Stimulated activated CD4-positive, alpha-beta T cell treated with anti-CD3 and anti-CD28 coated beads, Interleukin-1b, Interleukin-23, amount 100 ng/mL, for 1 hour (primary cell): ENCODE measurements at places on chromosomes 7 and 10.

DNA sequence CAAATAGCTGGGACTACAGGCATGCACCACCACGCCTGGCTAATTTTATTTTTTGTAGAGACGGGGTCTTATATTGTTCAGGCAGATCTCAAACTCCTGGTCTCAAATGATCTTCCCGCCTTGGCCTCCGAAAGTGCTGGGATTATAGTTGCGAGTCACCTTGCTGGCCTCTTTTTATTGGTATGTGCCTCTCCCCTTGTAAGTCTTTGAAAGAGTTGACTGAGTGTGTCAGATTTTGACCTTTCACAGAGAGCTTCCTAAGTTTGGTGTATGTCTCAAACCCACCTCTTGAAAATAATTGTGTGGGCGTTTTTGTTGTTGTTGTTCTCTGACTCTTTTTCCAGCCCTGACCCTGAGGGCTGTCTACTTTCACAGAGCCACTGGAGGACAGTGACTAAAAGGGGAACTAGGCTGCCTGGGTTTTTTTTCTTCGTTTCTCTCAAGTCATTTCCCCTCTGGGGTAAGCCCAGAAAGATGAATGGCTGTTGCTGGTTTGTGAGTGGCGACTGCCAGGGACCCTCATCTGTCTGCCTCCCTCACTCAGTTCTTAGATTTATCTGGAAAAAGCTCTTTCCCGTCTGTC lies 262.8 kb downstream of the ZEB1 start:
- DNase-seq: no peak

DNA sequence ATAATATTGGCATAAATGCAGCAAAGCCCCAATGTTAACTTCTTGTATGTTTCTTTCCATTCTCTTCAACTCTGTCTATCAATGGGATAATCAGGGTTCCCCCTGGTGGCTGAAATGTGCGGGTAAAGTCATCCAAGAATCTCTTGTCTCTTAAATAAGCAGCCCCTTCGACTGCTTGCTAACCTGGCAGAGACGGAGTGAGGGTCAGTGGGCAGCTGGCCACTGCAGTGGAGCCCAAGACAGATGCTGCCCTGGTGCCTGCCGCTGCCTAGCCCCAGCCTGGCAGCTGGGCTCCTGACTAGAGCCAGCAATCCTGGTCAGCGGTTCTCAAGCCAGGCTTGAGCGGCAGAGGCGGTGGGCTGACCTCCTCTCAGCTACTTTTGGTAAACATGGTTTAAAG lies 248.9 kb downstream of the COBL start:
- no peak for DNase-seq

DNA sequence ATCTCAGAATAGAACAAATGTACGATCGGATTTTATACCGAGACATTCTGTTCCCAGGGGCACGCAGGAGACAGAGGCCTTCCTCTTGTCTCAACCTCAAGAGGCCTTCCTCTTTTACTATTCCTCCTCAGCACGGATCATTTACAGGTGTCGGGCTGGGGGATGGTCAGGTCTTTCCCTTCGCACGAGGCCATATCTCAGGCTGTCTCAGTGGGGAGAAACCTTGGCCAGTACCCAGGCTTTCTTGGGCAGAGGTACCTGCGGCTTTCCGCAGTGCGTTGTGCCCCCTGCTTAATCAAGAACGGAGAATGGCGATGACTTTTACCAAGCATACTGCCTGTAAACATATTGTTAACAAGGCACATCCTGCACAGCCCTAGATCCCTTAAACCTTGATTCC lies 44.2 kb downstream of the FANK1 start:
- DNase-seq: no peak

- no peak for DNase-seq
Observed at GRCh38 chr10:50336140-50336539, 84.8 kb upstream of the ASAH2 start.

- DNase-seq: no peak
Observed at GRCh38 chr7:148877517-148877916, 6.6 kb downstream of the EZH2 start.

GRCh38 chr7:98240961-98241673 lies 10.9 kb downstream of the TECPR1 start:
- DNase-seq: no peak

GRCh38 chr7:16098585-16099179 lies 322.7 kb downstream of the CRPPA start:
- DNase-seq: no peak

DNA sequence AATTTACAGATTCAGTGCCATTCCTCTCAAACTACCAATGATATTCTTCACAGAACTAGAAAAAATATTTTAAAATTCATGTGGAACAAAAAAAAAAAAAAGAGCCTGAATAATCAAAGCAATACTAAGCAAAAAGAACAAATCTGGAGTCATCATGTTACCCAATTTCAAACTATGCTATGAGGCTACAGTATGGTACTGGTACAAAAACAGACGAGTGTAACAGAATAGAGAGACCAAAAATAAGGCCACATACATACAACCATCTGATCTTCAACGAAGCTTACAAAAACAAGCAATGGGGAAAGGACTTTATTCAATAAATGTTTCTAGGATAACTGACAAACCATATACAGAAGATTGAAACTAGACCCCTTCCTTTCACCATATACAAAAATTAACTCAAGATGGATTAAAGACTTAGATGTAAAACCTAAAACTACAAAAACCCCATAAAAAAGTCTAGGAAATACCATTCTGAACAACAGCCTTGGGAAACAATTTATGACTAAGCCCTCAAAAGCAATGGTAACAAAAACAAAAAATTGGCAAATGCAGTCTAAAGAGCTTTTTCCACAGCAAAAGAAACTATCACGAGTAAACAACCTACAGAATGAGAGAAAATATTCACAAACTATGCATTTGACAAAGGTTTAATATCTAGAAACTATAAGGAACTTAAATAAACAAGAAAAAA lies 207.7 kb downstream of the PTN start:
- DNase-seq: no peak

DNA sequence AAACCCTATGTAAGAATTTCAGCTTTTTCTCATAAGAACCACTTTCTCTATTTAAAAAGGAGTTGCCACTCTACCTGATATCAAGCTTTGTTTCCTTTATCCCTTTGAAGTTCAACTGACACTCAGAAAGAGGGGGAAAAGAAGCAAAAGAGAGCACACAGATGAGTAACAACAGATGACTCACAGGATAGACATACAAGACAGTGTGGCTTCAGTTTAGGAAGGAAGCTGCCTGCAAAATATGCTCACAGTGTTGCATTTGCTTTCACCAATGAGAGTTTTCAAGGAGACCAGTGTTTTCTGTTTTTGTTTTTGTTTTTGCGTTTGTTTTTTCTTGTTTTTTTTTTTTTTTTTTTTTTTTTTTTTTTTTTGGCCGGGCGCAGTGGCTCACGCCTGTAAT lies 1181.6 kb downstream of the DNAJB9 start:
- no peak for DNase-seq

- no peak for DNase-seq
Observed at GRCh38 chr7:107039199-107039900, 5.2 kb upstream of the PRKAR2B start.

DNA sequence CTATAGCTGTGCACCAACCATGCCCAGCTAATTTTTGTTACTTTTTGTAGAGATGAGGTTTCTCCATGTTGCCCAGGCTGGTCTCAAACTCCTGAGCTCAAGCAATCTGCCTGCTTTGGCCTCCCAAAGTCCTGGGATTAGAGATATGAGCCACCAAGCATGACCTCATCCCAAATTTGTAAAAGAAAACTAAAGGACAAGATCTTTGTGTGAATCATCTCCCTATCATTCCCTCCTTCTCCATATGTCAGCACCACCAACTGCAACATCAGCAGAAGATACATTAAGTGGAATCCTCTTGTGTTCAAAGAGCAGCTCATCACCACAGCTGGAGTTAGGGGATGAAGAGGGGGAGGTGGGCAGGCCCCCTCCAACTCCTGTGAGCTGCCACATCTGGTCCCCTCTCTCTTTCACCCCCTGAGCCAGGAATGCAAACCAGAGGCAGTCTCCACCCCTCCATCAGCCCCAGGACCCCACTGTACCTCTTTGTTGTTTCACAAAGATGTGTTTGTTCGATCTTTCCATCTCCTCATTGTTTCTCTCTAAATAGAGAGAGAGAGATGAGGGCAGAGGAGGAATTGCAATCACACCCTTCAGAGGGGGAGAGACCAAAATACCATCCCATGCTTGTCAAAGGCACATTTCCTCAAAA lies 47.3 kb upstream of the PIP4K2A start:
- DNase-seq: no peak

DNA sequence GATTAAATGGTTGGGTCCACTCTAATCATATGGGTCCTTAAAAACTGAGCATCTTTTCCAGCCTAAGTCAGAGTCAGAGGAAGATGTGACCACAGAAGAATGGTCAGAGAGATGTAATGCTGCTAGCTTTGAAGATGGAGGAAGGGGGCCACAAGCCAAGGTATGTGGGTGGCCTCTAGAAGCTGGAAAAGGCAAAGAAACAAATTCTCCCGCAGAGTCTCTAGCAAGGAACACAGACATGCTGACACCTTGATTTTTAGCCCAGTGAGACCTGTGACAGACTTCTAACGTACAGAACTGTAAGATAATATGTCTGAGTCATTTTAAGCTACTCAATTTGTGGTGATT lies 1.5 kb upstream of the EXOC6 start:
- no peak for DNase-seq

DNA sequence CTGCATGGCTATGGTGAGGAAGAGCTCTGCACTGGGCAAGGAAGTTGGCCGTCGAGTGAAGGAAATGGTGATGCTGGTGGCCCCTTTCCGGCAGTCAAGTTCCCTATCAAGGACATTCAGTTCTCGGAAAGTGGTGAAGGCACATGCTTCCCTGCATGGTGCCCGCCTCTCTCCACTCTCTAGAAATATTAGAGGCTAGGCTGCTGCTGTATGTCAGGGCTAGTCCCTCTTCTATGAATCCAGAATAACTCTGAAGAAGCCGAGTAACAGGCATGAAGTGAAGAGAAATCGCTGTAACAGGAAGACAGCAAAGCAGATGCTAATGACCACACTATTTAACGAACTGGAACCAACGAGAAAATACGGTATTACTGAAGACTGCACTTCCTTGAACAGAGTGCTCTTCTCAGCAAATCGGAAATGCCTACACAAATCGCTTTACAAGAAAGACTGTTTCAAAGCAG lies 5.4 kb downstream of the IDI1 start:
- no peak for DNase-seq

DNA sequence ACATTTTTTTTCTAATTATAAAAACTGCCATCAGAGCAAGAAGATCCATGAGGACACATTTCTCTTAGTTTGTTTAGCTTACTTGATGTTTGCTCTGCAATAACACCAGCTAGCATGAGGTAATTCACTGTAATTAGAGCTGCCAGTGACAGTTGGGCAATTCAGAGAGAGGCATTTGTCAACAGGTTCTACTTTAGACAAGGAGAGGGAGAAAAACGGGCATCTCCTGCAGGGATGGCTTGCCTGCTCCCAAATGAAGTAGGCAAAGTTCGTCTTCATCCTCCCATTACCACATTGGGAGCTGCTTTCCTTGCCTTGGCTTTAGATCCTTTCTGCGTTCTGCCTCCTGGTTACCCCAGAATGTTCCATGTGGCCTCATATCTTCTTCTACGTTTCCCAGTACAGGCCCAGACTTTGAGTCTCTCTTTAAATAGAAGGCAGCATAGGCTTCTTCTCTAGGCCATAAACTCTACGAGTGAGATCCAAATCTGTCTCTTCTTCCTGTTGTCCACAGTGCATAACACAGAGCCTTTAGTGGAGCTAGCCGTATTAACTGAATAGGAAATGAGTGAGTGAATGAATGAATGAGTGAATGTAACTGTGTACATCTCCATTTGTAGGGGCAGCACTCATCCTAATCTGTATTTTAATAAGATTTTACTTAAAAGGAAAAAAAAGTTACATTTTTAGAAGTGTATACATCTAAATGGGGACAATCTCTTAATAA lies 21.2 kb downstream of the ASB15 start:
- no peak for DNase-seq

DNA sequence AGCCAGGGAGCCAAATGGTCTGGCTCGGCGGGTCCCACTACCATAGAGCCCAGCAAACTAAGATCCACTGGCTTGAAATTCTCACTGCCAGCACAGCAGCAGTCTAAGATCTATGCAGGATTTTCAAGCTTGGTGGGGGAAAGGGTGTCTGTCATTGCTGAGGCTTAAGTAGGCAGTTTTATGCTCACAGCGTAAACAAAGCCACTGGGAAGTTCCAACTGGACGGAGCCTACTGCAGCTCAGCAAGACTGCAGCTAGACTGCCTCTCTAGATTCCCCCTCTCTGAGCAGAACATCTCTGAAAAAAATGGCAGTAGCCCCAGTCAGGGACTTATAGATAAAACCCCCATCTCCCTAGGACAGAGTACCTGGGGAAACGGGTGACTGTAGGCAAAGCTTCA lies 277.6 kb upstream of the PHF14 start:
- DNase-seq: no peak
